Fibroblast of upper back skin (primary cell): ENCODE measurements at places on chromosomes 1 and 21.
A peak's percentile ranks its signal among the peaks of the same experiment; 100 is the strongest.

GRCh38 chr1:116426401-116426800 is 53.4 kb downstream of the ATP1A1 start:
- no peak for DNase-seq

GRCh38 chr1:116826818-116827606 is 72.8 kb downstream of the CD2 start:
- DNase-seq, result no peak

- DNase-seq, result no peak
Measured at GRCh38 chr1:86489242-86489878, 20.6 kb downstream of the CLCA1 start.

- DNase-seq, result peak; percentile 72
Measured at GRCh38 chr1:43979528-43980254, 681 bp downstream of the B4GALT2 start.

DNA sequence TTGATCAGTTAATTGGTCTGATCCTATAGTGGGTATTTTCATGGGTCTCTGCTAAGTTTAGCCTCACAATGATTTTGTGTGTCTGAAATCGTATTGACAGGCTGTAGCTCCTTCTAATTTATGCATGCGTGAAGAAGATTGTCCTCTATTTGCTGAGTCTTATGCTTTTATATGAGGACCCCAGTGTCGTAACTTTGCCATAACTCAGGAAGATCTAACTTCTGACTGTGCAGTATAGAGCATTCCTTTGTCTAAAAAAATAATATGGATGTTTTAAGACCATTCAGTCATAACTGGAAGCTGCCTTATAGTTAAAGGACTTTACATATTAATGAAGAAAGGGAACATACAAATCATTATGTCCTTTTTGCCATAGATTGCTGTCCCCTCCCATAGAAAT is 73.3 kb downstream of the CAMTA1 start:
- DNase-seq, result peak; percentile 44

- DNase-seq, result no peak
Measured at GRCh38 chr21:29264721-29265120, 34.0 kb upstream of the BACH1 start.

GRCh38 chr21:33884376-33885171 is 31.0 kb downstream of the ATP5PO start:
- peak; percentile 93 for DNase-seq

- DNase-seq, result no peak
Measured at GRCh38 chr1:237542525-237543418, 347.9 kb downstream of the ZP4 start.

- peak; percentile 31 for DNase-seq
Measured at GRCh38 chr1:34419663-34420136, 243.0 kb downstream of the C1orf94 start.

DNA sequence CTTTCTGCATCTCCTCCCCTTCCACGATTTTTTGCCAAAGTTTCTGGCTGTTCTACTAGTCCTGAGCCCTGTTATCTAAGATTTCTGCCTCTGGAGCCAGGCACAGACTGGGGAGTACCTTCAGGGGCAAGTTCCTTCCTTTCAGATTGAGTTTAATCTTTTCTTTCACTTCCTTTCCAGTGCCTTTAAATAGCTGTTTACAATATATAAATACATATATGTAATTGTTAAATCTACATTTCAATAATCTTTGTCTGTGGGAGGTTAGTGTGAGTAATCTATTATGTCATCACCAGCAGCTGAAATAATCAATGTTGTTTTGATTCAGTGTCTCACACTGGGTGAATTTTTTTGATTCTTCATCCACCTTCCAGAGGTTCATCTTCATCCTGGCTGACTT is 31.8 kb downstream of the DIPK1A start:
- peak; percentile 45 for DNase-seq

DNA sequence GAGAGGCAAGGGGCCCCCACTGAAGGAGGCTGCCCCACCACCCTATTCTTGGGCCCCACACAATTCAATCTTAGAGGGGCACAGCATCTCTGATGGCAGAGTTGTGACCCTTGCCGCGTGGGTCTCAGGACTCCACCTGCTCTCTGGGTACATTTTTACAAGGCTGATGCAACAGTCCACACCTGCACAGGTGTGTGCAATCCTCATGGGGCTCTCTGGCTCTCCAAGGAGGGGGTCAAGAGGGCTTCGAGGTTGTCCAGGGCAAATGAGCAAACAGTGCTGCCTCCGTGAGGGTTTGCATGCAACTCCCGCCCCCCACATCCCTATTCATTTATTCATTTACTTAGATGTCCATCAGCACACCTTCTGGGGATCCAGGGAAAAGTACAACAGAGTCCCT is 81.6 kb upstream of the IFFO2 start:
- DNase-seq, result no peak

- DNase-seq, result no peak
Measured at GRCh38 chr1:48223366-48224240, 1.1 kb downstream of the SLC5A9 start.

DNA sequence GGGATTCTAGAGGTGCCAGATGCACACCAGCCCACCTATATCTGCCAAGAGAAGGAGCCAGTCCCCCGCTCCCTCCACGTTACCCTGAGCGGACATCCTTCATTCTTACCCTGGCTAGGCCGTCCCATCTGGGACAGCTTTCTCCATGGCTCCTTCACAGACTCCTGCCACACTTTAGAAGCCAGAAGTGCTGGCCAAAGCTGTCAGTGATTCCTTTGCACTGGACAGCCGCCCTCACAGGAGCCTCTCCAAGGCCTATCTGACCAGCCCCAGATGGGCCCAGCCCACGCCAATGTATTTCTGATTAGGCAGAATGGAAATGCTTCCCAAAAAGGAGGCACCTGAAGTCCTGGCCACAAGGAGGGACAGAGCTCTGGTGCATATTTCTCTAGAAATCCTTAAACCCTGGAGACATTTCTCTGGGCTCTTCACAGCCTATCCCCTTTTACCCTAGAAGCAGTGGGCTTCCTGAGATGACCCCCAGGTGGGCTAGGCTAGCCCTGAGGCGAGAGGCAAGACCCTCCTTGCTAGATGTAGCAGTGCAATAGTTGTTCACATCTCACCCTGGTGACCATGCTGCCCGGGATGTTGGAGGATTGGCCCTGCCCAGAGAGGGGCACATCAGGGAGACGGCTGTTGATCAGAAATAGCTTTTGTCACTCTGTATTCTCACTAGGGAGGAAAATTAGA is 44.1 kb downstream of the RASSF5 start:
- DNase-seq, result no peak

DNA sequence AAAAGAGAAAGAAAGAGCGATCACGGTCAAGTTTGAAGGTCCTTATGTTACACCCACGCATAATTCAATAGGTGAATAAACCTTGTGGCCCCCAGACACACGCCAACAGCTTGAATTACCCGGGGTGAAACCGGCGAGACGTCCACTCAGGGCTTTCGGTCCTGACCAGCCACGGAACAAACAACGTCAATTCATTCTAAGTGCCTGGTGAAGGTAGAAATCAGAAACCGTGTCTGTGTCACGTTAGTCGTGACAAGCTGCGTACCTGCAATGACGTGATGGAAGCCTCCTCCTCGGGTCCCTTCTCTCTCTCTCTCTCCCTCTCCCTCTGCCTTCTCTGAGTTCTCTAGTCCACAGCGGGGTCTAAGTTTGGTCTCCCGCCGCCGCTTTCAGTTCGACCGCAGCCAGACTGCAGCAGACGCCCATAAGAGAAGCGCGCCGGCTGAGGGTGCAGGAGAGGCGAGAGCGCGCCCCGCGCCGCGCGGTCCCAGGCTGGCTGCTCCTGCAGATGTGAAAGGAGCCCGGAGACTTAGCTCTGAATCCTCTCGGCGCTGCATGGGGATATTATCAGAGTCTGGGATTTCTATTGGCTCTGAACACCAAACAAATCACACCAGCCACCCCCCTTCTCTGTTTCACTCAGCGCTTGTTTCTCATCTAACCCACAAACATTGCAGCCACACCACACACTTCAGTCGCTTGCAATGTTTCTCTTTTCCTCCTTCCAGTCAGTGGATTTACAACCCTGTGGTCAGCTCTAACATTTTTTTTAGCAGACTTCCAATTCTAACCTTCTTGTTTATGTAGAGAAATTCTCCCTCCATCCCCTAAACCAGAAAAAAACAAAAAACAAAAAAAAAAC is at the start of gene GREM2:
TSS of gene GREM2 (minus strand) at position 537 of the 862 bp plus-strand sequence. CDS start 118,680 bp downstream, outside the sequence.
- DNase-seq, result peak; percentile 95

DNA sequence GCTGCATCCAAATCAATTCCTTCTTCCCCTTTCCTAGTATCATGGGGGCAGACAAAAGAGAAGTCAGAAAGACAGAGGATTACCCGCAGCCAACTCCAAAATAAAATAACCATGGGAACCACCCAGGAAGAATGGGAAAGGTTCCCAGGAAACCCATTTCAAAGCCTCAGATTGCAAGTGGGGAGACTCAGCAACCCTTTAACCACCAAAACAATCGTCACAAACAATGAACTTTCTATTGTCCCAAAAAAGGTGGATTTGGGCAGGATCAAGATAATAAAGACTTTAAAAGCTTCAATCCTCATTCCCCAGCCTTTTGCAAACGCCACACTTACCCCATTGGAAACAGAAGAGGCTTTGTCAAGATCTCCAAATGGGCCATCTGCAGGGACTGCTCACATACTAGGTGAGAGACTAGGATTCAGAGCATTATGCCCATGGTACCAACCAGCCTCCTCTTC is 5.1 kb downstream of the TIAM1 start:
- no peak for DNase-seq

DNA sequence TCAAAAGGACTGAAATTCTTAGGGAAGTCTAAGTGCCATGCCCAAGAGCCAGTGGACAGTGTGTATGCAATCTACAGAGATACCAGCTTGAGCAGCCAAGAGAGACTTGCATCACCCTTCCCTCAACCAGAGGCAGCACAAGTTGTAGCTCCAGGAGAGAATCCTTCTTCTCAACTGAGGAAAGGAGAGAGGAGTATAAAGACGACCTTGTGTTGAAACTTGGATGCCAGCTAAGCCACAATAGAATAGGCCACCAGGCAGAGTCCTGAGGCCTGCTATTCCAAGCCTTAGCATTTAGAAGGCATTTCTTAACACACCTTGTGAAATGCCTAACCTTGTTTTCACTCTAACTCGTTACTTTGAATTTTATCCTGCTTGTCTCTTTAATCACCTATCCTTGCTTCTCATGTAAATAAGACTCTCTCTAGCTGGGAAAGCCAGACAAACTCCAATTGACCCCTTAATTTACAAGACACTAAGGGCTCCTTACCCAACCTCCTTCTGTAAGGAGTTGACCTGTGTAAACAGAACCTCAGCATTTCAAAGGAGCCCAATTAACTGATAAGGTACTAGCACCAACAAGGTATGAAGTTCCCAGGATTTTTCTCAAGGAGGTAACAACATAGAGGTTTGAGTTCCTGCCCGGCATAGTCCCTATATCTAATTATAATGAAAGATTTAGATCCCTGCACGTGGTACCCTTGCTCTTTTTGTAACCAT is 738.8 kb downstream of the AMY1C start:
- no peak for DNase-seq

GRCh38 chr1:218970397-218970990 is 203.2 kb upstream of the LYPLAL1 start:
- no peak for DNase-seq

GRCh38 chr1:151834239-151834638 is 2.6 kb upstream of the RORC start:
- no peak for DNase-seq

- DNase-seq, result no peak
Measured at GRCh38 chr1:44655609-44656008, 18.7 kb downstream of the TMEM53 start.

GRCh38 chr1:15915991-15916390 is 59.9 kb downstream of the ZBTB17 start:
- DNase-seq, result no peak

DNA sequence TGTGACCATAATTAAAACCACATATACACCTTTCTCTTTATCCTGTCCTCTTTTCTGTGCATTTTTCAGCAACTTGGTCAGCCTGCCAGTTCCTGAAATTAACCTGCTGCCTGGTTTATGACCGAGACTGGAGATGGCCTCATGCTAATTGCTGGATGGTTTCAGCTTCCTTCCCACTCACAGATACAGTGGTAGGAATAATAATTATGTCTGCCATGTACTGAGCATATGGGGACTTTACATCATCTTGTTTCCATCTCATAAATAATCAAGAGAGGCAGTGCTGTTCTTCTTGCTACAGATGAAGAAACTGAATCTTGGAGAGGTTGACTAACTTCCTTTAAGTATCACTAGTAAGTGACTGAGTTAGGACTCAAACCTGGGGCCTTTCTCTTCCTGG is 148.2 kb downstream of the NOS1AP start:
- no peak for DNase-seq

GRCh38 chr1:66552287-66552686 is 18.3 kb downstream of the SGIP1 start:
- DNase-seq, result no peak

- no peak for DNase-seq
Measured at GRCh38 chr1:40796939-40797667, 13.5 kb downstream of the KCNQ4 start.

DNA sequence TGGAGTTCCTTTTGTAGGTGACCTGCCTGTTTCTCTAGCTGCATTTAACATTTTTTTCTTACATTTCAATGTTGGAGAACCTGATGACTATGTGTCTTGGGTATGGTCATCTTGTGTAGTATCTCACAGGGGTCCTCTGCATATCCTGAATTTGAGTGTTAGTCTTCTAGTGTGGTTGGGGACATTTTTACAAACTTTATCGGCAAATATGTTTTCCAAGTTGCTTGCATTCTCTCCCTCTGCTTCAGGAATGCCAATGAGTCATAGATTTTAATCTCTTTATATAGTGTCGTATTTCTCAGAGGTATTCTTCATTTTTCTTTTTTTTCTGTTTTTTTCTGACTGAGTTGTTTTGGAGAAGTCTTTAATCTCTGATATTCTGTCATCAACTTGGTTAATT is 684.0 kb downstream of the NCAM2 start:
- DNase-seq, result peak; percentile 75

DNA sequence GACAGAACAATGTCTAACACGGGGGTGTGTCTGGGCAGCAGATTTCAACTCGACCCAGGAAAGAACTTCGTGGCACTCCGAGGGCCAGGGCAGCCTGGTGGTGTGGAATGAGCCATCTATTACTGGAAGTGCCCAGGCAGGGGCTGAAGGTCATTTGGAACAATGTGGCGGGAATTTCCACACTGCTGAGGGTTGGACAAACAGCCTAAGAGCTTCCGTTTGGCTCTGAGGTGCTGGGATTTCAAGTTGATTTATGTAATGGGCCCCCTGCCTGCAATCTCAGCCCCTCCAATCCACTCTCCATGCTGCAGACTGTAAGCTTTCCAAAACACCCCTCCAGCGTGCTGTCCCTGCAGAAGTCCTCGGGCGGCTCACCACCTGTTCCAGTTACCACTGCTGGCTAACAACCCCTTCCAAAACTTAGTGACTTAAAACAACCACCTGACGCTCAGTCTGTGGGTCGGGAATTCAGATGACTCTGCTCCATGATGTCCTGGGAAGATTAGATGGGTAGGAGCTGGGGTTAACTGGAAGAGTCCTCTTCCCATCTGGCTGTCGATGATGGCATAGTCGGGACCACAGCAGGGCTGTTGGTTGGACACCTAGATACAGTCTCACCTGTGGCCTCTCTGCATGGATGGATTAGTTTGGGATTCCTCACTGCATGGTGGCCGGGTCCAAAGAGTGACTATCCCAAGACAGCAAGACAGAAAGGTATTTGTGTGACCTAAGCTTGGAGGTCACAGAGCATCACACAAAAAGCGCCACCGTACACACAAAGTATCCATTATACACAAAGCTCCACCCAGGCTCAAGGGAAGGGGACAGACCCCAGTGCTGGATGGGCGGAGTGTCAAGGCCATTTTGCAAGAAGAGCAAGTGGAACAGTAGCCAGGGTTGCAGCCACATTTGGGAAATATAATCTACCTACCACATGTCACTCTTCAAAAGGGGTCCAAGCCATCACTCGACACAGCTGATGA is 89.7 kb upstream of the IFFO2 start:
- DNase-seq, result no peak

GRCh38 chr1:208534599-208534897 is 290.4 kb upstream of the PLXNA2 start:
- peak; percentile 46 for DNase-seq
